Activated T-cell treated with anti-CD3 and anti-CD28 coated beads, Interleukin-2, amount 50 U/mL, for 1 hour (primary cell): ENCODE measurements at places on chromosomes 7 and 10.

DNA sequence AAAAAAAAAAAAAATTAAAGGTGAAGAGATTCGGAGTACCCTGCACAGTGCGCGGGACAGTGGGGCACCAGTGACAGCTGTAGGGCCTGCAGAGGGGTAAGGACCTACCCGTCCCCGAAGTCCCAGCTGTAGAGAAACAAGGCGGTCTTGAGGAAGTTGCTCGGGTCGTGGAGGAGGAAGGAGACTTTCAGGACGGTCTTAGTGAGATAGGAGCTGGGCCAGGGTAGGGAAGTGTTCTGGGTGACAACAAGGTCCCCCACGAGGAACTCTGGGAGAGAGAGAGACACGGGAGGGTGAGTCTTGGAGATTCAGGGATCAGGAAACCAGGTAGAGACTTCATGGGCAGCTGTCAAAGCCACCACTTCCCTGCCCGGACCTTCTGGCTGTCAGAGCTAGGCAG is 9.7 kb downstream of the TMEM130 start:
- DNase-seq, result no peak

- no peak for DNase-seq
Measured at GRCh38 chr7:39827571-39827970, 122.5 kb upstream of the CDK13 start.

- no peak for DNase-seq
Measured at GRCh38 chr7:92634924-92635519, 44.8 kb upstream of the FAM133B start.

- DNase-seq, result no peak
Measured at GRCh38 chr7:76293407-76293901, 9.0 kb upstream of the HSPB1 start.

DNA sequence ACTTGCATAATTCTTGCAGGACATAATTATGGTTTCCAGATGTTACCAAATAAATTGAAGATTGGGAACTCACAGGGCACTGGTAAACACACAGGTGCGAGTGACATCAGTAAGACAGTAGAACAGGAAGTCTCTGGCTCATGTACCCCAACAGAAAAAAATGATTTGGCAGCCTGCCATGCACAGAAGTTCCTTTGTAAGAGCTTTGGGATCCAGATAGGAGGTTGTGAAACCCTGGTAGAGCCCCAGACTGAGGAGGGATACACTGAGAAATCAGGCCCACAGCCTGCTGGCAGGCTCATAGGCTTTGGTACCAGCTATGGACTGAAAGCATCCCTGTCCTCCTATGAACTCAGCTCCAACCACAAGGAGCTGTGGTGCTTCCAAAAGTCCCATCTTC is 118.0 kb downstream of the COBL start:
- DNase-seq, result no peak

DNA sequence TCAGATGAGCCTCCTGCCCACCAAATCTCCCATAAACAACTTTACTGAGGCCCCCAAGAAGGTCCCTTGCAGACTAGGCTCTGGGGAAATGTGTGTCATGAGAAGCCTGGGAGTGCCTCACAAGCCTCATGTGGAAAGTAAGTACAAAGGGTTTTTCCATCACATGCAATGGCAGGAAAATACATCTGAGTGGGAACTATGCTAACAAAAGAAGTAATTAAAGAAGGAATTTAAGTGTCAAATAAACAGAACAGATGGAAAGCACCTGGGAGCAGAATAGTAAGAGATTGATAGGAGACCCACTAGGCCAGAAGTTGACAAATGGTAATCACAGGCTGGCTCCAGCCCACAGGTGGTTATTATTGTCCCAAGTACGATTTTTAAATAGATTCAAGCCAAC is 20.5 kb downstream of the GSAP start:
- DNase-seq, result no peak

- no peak for DNase-seq
Measured at GRCh38 chr10:93376372-93377293, 105.5 kb downstream of the MYOF start.

GRCh38 chr7:105098863-105099515 is 85.0 kb downstream of the KMT2E start:
- no peak for DNase-seq

- no peak for DNase-seq
Measured at GRCh38 chr7:47677664-47678063, 95.8 kb upstream of the TNS3 start.

DNA sequence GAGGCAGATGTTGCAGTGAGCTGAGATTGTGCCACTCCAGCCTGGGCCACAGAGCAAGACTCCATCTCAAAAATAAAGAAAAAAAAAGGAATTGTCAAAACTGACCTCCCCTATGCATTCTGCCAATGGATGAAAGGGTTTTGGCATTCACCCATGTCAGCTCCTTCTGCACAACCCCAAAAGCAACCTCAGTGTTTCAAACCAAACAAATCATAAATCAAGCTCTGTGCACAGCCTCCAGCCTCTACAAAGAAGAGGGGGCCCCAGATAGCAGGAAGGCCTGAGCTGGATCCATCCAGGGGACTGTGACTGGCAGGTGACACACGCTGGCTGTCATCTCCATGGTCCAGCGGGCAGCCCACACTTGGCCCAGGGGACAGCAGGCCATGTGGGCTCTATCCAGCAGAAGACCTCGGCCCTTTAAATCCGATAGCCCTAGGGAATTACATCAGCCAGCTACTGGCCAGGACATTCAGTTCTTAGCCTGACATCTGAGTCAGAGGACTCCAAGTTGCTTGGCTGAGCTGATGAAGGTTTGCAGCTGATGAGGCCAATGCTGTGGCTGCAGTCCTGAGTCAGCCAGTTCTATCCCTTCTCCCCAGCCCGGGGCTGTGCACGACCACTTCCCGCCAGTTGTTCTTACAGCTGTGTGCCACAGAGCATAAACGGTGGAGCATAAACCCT is 52.0 kb upstream of the FIGNL1 start:
- DNase-seq, result no peak

DNA sequence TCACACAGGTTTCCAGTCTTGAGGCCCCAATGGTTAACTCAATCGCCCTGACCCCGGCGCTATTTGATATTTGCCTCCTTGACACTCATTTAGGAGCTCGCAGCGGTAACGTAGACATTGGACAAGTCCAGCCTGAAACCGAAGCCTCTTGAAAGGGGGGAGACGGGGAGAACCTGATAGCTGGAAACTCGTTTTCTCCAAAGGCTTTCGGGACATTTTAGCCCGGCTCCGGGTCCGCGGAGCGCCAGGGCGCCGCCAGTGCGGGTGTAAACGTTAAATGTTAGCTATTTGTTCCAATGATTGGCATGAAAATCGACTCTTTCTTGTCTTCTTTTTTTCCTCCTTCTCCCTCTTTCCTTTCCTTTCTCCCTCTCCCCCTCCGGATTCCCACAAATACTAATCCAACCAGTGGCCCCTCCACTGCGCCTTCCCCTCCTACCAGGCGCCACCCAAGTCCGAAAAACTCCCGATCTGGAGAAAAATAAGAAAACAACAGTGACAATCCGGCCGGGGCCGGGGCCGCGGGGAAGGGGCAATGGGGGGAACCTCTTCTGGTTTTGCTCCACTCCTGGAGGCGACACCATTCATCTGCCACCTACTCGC is 17.2 kb upstream of the GATA3 start:
- peak; percentile 35 for DNase-seq

GRCh38 chr10:123154711-123155505 is 706 bp downstream of the BUB3 start:
- peak; percentile 47 for DNase-seq

DNA sequence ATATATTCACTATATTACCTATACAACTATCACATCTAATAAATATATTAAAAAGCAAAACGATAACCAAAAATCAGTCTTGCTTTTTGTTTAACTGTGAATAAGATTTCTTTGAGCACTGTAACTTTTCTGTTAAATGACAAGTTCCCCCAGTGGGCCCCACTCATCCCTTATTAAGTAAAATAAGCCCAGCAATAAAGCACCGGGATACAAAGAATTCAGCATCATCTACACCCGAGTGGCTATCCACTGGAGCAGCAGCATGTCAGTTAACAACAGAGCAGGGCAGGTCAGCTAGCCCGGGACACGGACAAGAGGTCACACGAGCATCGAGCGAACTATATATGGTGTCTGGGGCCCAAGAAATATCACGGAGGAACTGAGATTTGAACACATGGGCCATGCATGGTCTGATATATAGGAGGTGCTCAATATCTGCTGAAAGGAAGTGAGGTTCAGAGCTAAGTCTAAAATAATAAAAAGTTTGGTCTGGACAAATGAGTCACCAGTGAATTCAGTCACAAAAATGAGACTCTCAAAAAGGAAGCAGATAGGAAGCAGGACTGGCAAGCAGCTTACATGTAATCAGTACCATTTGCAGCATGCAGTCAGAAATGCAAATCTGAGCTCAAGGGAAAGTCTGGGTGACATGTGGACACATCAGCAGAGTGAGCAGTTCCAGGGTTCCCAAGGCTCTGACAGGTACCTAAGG is 4.1 kb downstream of the ERCC6 start:
- DNase-seq, result no peak

GRCh38 chr10:70317272-70317942 is 33.6 kb upstream of the NPFFR1 start:
- DNase-seq, result no peak

GRCh38 chr10:88291289-88292184 is 291.6 kb downstream of the RNLS start:
- DNase-seq, result no peak

GRCh38 chr7:2909471-2910039 is 65.4 kb upstream of the GNA12 start:
- DNase-seq, result no peak

- DNase-seq, result no peak
Measured at GRCh38 chr10:110676016-110676415, 31.9 kb downstream of the RBM20 start.

GRCh38 chr7:128793181-128793547 is 1.4 kb downstream of the CCDC136 start:
- no peak for DNase-seq

- DNase-seq, result no peak
Measured at GRCh38 chr10:8386781-8387180, 332.3 kb downstream of the GATA3 start.

DNA sequence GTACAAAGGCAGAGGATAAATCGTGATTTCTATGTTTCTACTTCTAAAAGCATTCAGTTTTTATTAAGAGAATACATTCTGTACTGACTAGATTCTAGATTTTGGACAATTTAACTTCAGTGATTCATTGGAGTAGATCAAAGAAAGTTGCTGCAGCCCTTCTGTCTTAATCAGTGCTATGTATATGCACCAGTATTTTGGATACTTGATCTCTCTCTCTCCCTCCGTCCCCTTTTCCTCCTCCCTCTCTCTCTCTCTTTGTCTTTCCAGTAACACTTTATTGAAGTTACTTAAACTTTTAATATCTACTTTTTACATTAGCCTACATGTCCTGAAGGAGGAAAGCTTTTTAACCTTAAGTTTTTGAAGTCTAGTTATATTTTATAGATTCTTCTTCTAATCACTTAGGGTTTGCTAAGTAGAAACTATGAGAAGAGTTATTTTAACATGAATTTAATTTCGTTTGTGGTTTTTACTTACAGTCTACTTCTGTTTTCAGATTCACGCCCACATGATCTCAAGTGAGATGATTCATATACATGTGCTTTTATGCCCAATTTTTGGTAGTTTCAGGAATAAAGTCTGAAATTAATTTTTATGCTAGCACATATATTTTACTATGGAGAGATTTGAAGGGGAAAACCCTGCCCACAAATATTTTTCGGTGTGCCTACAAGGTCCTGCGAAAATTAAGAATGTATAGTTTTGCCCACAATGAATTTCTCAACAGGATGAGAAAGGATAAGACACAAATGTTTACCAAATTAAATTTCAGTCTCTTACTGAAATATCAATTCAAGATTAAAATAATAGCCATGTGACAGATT is 9.1 kb downstream of the MDFIC start:
- no peak for DNase-seq

- no peak for DNase-seq
Measured at GRCh38 chr10:13526948-13527863, 1.6 kb downstream of the BEND7 start.

- DNase-seq, result no peak
Measured at GRCh38 chr7:150586068-150586784, 19.0 kb downstream of the GIMAP4 start.

DNA sequence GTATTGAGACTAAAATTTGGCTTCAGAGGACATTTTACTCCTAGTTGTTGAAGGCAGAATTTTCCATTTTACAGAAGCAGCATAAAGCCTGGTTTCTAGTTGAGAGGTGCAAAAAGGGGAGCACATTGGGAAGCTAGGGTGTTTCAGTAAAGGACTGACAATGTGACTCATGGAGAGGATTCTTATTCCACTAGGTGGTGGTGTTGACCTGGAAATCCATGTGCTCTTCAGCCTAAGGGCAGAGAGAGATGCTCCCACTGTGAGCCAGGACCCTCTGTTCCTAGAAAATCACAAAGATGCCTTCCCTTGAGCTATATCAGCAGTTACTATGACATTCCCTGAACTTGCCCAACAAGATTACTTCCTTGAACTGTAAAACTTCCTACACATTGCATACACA is 687.8 kb downstream of the IPMK start:
- DNase-seq, result no peak

- DNase-seq, result no peak
Measured at GRCh38 chr10:130973127-130973839, 338.2 kb downstream of the TCERG1L start.

GRCh38 chr7:94111009-94111408 is 106.9 kb upstream of the BET1 start:
- DNase-seq, result no peak

DNA sequence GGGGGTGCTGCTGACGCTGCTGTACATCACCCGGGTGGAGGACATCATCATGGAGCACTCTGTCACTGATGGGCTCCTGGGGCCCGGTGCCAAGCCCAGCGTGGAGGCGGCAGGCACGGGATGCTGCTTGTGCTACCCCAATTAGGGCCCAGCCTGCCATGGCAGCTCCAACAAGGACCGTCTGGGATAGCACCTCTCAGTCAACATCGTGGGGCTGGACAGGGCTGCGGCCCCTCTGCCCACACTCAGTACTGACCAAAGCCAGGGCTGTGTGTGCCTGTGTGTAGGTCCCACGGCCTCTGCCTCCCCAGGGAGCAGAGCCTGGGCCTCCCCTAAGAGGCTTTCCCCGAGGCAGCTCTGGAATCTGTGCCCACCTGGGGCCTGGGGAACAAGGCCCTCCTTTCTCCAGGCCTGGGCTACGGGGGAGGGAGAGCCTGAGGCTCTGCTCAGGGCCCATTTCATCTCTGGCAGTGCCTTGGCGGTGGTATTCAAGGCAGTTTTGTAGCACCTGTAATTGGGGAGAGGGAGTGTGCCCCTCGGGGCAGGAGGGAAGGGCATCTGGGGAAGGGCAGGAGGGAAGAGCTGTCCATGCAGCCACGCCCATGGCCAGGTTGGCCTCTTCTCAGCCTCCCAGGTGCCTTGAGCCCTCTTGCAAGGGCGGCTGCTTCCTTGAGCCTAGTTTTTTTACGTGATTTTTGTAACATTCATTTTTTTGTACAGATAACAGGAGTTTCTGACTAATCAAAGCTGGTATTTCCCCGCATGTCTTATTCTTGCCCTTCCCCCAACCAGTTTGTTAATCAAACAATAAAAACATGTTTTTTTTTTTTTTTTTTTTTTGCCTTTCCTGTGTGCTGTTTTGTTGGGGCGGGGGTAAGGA is 55.8 kb downstream of the TSPAN15 start:
- DNase-seq, result peak; percentile 22
